Non-pigmented ciliary epithelial cell (primary cell): ENCODE measurements at places on chromosomes 1 and 21.

- peak; percentile 95 for DNase-seq
These were observed 791 bp upstream of the MAST2 start for GRCh38 chr1:45802343-45803298.

DNA sequence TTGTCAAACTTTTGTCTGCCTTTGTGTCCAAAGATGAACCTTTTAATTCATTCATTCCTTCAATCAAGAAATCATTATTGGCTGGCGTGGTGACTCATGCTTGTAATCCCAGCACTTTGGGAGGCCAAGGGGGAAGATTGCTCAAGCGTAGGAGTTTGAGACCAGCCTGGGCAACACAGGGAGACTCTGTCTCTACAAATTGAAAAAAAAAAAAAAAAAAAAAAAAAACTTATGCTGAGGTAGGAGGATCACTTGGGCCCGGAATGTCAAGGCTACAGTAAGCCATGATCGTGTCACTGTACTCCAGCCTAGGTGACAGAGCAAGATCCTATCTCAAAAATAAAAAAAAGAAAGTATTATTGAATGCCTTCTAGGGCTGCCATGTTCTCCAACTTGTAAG lies 51.3 kb upstream of the CXADR start:
- no peak for DNase-seq

GRCh38 chr1:87880764-87881163 lies 552.1 kb downstream of the LMO4 start:
- no peak for DNase-seq

GRCh38 chr1:49864581-49864980 lies 159.2 kb downstream of the AGBL4 start:
- no peak for DNase-seq

- DNase-seq: peak; percentile 49
These were observed 5.9 kb upstream of the VPS45 start for GRCh38 chr1:150061632-150062101.

- DNase-seq: no peak
These were observed 32.5 kb downstream of the XKR8 start for GRCh38 chr1:27992276-27992675.

DNA sequence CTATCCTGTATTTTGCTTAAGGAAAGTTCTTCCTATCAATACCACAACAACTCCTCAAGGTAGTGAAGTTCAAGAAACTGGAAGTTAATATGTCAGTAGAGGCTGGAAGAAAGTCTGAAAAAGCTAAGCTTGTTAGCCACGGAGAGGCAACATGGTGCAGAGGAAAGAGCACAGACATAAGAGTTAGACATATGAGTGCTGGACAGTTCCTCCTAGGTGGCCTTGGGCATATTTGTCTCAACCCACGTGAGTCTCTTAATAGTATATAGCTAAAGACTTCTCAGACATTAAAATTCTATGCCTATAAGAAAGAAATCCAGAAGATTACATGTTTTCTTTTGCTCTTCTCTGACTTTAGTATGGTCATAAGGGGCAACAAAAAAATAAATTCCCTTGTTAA lies 22.8 kb upstream of the RRP15 start:
- no peak for DNase-seq

GRCh38 chr21:43868461-43868860 lies 3.4 kb downstream of the AGPAT3 start:
- DNase-seq: no peak

DNA sequence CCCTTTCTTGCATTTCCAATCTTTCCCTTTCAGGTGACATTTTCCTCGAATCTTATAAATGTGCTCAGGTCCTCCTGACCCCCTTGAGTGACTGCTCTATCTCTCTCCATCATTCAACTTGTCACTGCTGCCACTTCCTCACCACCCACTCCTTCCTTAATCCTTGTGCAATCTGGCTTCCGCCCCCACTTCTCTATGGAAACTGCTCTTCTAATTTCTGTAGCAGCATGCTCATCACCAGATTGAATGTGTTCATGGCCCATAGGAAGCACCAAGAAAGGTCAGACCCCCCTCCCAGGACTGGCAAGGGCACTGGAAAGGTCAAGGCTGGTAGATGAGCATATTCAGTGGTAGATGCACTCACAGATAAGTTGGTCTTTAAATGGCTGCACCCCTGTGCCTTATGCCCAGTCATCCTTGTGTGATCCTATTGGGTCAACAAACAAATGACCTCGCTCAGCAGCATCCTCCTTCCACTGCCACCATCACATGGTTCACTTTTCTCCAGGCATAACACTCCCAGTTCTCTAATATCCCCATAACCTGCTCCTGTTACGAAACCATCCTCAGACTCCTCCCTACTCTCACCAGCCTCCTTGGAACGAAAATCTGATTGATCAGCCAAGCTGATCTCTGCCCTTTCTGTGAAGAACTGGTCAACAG lies 288.5 kb upstream of the POU3F1 start:
- DNase-seq: no peak

- DNase-seq: no peak
These were observed 19.9 kb downstream of the NPL start for GRCh38 chr1:182809414-182809957.

DNA sequence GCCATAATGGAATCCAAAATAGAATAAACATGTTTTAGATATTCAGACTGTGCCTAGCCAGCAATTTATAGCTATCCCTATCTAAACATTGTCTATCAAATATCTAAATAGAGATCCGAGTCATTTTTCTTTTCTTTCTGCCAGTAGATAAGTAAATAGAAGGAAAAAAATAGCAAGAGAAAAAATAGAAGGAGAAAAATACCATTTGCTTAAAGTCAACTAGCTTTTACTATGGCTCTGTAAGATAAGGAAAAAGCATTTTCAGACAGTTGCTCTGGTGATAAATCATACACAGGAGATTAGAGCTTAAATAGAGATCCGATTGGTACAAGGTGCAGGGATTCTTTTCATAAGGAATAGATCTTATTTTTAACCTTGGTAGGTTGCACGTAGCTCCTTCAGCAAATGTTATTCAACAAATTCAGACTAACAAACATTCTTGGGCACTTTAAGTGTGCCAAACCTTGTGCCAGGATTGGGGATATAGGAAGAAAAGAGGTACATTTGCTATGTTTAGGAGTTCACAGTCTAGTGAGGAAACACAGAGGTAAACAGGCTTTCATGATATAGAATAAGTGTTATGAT lies 70.1 kb upstream of the CCDC190 start:
- DNase-seq: no peak

GRCh38 chr21:33780631-33781030 lies 135.0 kb downstream of the ATP5PO start:
- no peak for DNase-seq

DNA sequence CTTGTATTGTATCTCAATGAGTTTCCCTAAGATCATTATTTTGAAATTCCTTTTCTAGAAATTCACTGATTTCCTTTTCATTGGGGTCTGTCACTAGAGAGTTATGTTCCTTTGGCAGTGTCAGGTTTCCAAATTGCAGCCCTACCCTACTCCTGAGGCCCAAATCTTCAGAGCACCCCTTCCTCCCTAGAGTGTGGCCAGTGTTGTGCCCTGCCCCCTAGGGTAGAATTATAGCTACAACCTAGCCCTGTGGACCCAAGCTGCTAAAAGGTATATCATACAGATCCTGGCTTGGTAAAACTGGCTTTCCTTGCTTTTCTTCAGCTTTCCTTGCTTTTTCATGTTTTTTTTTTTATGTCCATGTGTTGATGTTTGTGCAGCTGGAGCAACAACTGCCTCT lies 60.7 kb downstream of the DIPK1A start:
- no peak for DNase-seq

DNA sequence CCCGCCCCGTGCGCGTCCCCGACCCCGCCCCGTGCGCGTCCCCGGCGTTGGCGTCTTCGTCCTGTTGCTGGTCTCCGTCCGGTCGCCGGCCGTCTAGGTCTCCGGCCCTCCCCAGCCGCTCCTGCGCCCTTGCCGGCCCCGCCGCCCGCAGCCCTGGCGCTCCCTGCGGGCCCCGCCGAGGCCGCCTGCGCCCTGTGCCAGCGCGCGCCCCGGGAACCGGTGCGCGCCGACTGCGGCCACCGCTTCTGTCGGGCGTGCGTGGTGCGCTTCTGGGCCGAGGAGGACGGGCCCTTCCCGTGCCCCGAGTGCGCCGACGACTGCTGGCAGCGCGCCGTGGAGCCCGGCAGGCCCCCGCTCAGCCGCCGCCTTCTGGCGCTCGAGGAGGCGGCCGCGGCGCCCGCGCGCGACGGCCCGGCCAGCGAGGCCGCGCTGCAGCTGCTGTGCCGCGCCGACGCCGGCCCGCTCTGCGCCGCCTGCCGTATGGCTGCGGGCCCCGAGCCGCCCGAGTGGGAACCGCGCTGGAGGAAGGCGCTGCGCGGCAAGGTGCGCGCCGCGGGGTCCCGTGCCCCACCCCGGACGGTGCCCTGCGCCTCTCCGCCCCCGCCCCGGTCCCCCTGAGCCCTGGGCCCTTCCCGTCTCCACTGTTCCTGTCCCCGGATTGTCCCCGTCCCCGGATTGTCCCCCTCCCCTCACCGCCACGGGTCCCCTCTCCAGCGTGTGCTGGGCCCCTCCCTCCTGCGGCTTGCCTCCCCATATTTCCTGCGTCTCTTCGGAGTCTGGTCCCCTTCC lies at the start of gene RNF187:
TSS of gene RNF187 (plus strand) at position 47 of the 789 bp plus-strand sequence.
- no peak for DNase-seq

- DNase-seq: no peak
These were observed 7.4 kb upstream of the DEGS1 start for GRCh38 chr1:224175617-224176016.

GRCh38 chr1:85132078-85132720 lies 68.6 kb downstream of the SYDE2 start:
- DNase-seq: no peak

DNA sequence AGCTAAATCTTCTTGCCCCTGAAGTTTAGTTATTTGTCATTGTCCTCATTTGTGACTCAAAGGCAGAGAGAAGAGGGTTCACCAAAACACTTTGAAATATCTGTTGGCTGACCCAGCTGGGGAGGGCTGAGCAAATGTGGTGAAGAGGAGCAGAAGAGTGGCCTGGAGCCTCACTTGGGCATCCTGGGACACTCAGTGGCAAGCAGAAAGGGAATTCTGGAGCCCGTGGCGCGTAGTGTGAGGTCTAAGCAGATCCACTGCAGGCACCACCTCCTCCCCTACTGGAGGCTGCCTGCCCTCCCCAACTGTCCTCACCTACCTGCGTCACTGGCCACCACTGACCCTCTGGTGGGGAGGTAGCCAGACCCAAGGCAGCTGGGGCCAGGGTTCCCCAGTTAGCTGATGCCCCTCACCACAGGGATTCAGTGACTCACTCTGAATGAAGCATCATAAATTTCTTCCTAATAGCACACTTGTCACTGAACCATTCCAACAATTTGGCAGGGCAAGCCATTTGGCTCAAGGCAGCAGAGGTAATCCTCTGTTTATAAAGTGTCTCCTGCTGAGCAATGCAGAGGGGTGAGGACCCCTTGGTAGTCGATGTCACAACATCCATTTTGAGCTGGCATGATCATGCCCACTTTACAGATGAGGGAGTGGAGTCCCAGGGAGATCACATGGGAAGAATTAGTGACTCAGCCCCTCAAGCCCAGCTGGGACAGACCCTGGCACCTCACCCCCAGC lies 80.3 kb downstream of the NENF start:
- DNase-seq: no peak

DNA sequence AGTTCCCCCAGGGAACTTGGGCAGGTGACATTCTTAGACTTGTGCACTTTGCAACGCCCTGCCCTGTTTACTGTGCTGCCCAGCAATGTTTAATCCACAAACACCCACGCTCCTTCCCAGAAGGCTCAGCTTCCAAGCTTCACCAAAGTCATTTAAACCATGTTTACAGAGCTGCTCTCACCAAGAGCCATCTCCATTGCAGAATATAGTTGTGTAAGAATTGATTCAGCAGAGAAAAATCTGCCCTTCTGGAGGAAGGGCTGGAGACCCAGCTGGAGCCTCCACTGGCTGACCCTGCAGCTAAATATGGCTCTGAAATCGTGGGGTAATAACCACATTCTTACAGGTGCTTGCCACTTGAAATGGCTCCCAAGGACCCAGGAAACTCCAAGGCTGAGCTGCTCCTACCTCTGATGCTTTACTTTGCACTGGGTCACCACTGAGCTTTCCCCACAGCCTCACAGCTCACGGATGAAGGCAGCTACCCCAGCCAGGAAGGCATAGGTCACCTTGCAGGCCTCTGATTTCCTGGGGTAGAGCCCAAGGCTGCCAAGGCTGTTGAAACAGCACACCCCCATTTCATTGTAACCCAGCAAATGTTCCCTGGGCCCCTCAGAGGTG lies 8.7 kb downstream of the CAPN2 start:
- DNase-seq: peak; percentile 86

- no peak for DNase-seq
These were observed 10.9 kb downstream of the ARHGEF2 start for GRCh38 chr1:155967341-155968050.

DNA sequence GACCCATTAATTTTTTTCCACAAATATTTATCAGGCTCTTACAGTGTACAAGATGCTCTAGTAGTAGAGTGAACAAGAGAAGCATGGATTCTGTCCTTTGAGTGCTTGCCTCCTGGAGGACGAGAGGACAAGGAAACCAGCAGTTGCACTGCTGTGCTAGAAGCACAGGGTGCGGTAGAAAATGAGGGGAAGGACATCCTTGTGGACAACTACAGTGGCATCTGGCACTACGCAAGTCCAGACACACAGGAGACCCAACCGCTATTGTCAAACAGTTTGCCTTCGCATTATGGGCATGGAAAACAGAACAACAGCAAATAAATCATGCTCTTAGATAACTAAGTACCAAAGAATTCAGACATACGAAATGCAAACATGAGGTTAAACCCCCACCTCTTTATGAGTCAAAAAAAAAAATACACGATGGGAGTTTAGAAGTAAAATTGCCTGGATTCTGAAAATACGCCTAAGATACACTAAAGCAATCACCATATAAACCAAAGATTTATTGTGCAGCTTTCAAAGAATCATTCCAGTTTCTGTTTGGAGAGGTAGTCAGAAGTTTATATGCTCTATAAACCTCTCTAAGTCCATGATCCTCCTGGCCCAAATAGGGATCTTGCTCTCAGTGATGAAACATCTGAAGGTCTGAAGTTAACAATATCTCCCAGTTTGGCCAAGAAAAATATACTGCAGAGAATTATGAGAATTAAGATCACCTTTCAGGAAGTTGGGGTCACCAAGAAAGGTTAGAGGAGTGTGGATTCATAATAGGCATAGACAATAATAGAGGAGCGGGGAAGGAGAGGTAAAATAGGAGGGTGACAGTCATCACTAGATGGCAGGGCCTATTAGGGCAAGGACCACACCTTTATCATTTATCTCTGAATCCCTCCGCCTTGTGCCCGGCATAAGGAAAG lies 307.8 kb downstream of the NFIA start:
- no peak for DNase-seq
